ENCODE measurements at places on chromosomes 5 and 9.

- no peak for DNase-seq
Observed at GRCh38 chr5:149598966-149599365, 17.7 kb downstream of the ARHGEF37 start.

- no peak for DNase-seq
Observed at GRCh38 chr5:84861306-84861705, 476.6 kb upstream of the EDIL3 start.

DNA sequence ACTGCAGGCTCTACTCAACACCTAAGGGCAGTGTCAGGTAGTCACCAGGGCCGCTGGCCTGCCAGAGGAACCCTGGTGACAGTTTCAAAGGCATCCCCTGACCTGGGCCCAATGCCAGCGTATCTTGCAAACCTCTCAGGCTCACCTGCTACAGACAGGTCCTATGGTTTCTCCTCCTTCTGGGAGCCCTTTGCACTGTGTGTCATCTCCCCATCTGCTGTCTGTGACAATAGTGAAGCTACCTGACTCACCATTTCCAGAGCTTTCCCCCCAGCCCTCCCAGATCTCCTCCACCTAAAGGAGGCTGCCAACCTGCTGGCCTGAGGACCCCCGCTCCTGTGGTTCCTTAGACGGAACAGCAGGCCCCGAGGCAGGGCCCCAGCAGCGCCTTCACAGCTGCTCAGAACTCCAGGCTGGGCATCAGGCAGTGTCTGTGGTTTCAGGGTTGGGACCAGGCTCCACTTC, 203.1 kb downstream of the FSTL4 start:
- no peak for DNase-seq

GRCh38 chr5:124651663-124652513, 94.6 kb downstream of the ZNF608 start:
- peak; percentile 95 for DNase-seq

GRCh38 chr5:87313216-87313615, 45.5 kb downstream of the RASA1 start:
- no peak for DNase-seq

All from GM03348 (cell line).